ENCODE measurements at places on chromosomes 13 and 19.

DNA sequence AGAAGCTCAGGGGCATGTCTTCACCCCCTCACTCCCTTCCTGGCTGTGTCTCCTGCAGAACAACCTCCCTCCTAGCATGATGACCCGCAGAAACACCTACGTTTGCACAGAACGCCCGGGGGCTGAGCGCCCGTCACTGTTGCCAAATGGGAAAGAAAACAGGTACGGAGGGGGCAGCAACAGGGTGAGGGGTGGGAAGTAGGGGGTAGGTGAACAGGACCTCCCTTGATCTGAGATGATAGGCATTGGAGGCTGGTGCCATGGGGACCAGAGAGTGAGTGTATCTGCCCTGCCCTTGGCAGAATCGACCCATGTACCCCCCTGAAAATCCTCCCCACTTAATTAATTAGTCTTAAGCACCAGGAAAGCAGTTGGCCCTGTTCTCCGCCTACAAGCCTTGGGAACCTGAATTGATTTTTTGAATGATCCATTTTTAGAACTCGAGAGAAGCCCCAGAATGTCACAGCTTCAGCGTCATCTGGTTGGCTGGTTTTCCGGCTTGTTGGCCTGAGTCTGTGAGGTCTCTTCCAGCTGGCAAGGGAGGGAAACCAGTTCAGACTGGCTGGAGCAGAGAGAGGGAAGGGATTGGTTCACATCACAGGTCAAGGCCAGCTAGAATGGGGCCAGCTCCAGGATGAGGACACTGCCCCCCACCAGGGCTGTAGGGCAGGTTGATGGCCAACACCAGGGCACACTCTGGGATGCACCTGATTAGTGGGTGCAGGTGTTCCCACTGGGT, 28.2 kb downstream of the CKM start:
- ATAC-seq = no peak

- no peak for ATAC-seq
Measured at GRCh38 chr13:76711550-76712182, 174.5 kb downstream of the KCTD12 start.

DNA sequence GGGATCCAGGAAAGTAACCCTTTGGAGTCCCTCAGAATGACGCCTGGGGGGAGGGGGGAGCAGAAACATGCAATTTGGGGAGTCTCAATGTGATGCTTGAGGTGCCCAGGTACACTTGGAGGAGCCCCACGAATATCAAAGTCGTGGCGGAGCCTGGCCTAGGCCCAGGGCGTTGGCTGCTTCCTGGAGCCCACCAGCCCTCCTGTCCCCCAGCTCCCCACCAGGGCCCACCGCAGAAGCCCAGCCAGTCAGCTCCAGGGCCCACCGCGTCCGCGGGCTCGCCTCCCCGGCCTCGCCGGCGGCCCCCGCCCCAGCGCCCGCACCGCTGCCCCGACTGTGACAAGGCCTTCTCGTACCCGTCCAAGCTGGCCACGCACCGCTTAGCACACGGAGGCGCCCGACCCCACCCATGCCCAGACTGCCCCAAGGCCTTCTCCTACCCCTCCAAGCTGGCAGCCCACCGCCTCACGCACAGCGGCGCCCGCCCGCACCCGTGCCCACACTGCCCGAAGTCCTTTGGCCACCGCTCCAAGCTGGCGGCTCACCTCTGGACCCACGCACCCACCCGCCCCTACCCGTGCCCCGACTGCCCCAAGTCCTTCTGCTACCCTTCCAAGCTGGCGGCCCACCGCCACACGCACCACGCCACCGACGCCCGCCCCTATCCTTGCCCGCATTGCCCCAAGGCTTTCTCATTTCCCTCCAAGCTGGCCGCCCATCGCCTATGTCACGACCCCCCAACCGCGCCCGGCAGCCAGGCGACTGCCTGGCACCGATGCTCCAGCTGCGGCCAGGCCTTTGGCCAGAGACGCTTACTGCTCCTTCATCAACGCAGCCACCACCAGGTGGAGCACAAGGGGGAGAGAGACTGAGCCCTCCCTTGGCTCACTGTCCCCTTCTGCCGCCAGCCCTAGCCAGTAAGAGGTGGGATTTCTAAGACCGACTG, 2.1 kb downstream of the ZNF575 start:
- ATAC-seq = no peak

DNA sequence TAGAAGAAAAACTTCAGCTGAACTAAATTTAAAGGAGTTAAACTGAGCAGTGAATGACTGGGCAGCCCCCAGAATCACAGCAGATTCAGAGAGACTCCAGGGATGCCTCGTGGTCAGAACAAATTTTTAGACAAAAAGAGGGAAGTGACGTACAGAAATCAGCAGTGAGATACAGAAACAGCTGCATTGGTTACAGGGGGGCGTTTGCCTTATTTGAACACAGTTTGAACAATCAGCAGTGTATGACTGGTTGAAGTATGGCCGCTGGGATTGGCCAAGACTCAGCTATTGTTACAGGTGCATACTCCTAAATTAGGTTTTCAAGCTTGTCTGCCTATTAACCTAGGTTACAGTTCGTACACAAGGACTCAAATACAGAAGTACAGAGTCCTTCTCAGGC, 2.2 kb upstream of the SPRYD7 start:
- ATAC-seq = no peak

- ATAC-seq = no peak
Measured at GRCh38 chr13:58865286-58865685, 1233.7 kb downstream of the PCDH17 start.

DNA sequence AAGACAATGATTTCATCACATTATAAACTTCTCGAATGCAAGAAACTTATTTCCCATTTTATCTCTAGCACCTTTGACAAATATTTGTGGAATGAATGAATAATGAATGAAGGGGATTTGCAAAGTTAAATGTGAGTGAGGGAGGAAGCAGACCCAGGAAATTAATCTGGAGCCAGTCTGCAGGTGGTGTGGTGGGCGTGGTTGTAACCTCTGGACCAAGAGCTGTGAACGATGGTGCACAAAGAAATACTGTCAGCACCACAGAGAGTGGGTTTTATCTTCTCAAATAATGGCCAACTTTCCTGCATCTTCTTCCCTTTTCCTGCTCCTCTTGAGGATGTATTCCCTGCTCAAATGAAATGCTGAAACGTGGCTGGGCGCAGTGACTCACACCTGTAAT, 11.0 kb upstream of the ZNF792 start:
- ATAC-seq = no peak

GRCh38 chr13:111519490-111520170, 199.2 kb downstream of the TEX29 start:
- no peak for ATAC-seq

DNA sequence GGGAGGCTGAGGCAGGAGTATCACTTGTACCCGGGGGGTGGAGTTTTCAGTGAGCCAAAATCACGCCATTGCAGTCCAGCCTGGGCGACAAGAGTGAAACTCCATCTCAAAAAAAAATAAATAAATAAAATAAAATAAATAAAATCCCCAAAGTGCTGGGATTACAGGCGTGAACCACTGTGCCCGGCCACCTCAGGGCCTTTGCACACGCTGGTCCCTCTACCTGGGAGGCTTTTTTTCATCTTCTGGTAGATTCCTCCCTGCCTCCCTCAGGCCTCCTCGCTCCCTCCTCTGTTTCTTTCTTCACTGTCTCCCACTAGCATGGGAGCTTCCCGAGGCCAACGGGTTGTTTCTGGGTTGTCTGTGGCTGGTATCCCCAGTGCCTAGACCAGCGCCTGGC, 15.1 kb downstream of the MYBPC2 start:
- no peak for ATAC-seq

GRCh38 chr19:35528218-35529038, at the start of gene SBSN:
Gene SBSN (minus strand): TSS chr19:35528311. CDS start chr19:35528281, 30 bp downstream.
- no peak for ATAC-seq

DNA sequence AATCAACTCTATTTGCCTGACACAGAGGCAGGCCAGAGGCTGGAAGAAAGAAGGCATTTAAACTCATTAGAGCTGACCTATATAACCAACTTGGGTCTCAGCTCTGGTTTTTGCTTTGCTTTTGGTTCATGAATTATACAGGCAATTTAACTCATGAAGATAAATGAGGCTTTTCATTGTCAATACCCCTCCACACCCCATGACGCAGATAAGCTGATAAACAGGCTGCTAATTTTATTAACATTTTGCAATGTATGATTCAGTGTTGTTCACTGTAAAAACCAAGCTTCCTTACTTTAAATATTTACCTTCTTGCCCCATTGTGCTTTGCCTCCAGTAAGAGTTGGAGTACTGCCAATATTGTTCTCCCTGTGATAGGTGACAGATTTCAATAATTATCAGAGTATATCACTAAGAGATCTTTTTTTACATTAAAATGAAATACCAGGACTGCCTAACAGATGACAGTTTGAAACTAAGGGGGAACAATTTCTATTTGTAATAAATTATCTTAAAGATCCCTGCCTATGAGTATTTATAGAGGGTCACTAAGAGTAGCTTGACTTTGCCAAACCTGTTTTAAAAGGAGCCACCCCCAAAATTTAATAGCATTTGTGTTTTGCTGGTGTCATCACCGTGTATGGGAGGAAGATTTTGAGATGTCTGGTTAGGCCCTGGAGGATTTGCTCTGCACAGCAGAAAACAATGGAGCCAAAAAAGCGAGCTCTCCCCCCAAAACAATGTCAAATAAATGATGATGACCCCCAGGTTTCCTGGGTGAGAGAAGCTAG, 472.7 kb upstream of the NBEA start:
- ATAC-seq = no peak

DNA sequence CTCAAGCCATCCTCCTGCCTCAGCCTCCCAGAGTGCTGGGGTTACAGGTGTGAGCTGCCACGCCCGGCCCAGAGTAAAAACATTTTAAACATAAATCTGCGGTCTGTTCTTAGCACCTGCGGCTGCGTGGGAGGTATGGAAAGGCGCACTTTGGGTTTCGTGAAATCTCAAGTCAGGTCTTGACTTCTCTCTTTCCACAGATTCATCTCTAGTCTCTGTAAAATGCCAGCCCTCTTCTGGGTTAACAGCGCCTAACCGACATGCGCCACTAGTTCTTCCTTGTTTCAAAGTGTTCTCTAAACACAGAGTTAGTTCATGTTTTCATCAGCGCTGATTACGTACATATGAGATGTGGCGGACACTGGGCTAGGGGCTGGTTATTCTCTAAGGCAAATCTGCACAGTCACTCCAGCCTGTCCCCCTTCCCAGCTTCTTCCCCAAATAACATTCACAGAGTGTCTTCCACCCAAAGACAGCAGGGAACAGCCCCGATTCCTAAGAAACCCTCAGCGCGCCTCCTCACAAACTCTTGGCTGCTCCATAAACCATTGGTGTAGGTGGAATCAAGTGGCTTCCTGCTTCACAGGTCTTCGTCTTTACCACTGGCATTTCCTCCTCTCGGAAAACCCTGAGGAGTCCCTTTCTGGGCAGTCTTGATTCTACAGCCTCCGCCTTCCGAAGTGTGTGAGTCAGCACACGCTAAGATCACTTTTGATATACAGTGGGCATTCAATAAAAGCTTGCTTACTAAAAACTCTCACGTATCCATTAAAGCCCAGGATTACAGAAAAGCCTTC, 1.4 kb downstream of the PARP4 start:
- peak; percentile 77 for ATAC-seq

DNA sequence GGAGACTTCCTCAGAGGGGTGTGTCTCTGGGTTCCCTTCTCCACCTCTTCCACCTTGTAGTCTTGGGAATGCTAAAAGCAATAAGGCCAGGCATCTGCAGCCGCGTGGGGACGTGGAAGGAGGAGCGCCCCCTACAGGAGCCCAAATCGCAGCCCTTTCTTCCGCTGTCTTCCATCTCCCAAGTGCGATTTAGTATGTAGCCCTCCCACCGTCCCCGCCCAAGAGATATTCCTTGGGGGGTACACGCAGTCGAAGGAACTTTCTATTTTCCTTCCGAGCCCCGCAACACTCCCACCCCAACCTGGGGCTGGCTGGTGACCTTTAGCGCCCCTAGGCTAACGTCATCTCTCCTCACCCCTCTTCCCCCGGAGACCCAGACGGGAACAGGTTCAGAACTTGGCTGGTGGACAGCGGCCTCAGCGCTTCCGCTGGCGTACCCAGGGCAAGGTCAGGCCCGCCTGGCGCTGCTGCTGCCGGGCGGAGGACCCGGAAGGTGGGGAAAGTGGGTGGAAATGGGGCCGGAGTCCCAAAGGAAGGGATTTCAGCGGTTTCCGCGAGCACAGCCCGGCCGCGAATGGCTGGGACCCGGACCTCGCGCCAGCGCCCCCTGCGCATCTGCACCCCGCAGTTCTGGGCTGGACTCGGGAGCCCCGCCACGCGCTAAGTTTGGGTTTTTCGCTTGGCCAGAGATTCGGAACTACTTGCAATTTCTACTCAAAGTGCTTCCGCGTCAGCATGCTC, 2.1 kb upstream of the PCDH8 start:
- ATAC-seq = peak; percentile 60

DNA sequence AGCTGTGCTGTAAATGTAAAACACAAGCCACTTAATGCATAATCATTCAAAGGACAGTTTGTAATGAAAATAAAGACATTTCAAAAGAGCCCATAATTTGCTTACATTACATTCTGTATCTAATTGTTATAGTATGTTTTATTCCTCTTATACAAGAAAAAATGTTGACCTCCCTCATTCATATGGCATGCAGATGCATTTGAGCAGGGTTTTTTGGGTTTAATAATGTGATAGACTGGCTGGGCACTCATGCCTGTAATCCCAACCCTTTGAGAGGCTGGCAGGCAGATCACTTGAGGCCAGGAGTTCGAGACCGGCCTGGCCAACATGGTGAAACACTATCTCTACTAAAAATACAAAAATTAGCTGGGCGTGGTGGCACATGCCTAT, 11.6 kb upstream of the ARL11 start:
- no peak for ATAC-seq

GRCh38 chr13:92480387-92480786, 746.2 kb upstream of the GPC6 start:
- no peak for ATAC-seq

GRCh38 chr13:39536906-39537305, 66.1 kb downstream of the LHFPL6 start:
- ATAC-seq = no peak

GRCh38 chr13:97318532-97318931, 96.4 kb downstream of the MBNL2 start:
- no peak for ATAC-seq

DNA sequence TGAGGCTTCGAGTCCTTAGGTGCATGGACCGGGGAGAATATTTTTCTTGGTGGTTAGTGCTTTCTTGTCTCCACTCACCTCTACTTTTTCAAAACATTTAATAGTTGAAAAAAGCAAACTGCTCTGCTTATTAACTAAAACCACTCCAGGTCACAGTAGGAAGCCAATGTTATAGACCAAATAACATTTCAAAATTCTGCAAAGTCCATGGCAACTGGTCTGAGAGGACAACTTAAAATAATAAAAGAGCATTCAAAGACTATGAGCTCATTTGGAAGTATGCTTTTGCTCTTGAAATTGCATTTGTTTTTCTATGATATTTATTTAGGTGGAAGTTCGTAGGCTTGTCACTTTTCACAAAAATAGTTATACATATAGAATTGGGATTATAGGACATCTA, 483.0 kb downstream of the DCT start:
- ATAC-seq = no peak

GRCh38 chr13:80054806-80055205, 286.1 kb downstream of the SPRY2 start:
- no peak for ATAC-seq

- ATAC-seq = no peak
Measured at GRCh38 chr19:46984077-46985010, 35.3 kb upstream of the NPAS1 start.

Measured in activated T-helper 17 cell treated with anti-CD3 and anti-CD28 coated beads, Interleukin-2, amount 50 U/mL, for 72 hours (primary cell).